Umbilical cord (tissue), 2 donors: ENCODE measurements at places on chromosomes 1 and 21. TPM values are rescaled to one million over a fixed set of nuclear protein-coding genes. Genes with fewer than 3 reads are reported as not detected.

DNA sequence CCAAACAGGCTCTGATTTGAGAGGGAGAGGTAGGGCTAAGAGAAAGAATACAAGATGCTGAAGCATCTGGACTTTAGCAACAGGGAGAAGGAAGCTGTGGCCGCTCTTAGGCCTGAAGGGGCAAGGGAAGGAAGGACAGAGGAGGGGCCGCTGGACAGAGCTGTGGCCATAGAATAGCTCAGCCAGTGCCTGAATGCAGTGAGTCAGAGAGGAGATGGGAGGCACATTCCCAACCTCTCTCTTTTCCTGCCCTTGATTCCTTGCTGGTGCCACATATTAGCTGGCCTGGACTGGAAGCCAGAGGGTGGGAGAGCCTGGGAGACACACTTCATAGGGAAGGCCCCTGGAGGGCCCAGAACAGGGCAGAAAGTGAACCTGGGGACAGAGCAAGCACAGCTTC lies 83.4 kb upstream of the POU3F1 start:
- DNase-seq, result no peak

DNA sequence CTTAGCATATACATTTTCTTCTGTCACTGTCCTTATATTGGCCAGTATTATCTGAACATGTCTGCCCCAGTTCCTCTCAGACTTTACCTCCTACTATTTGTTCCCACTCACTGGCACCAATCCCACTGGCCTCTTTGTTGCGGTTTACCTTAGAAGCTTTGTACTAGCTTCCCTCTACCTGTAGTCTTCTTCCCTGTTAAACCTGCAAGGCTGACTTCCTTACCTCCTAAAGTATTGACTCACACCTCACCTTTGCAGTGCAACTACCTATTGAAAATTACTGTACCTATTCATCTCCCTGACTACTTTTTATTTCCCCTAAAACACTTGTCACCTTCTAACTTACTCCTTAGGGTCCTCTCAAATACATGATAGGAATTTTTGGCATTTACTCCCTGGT lies 111.1 kb downstream of the CLEC20A start:
- DNase-seq, result no peak

- DNase-seq, result no peak
Observed at GRCh38 chr1:31467005-31467674, 54.1 kb downstream of the SERINC2 start.

DNA sequence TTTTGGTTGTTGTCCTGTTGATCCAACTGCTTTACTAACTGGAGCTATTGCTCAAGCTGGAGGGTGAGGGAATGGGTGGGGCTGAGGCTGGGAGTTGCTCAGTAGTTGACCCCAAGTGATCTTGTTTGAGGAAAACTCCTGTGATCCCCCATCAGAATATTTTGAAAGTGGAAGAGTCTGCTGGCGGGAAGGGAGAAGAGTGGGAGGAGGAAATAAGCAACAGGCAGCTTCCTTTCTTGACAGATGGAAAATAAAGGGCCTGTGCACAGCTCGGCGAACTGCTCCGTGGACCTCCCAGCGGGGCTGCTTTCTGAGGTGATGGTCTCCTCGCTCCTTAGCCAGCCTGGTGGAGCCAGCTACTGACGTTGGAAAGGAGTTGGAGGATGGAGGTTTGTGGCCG lies 199.1 kb upstream of the LMO4 start:
- peak; percentile 45 for DNase-seq

DNA sequence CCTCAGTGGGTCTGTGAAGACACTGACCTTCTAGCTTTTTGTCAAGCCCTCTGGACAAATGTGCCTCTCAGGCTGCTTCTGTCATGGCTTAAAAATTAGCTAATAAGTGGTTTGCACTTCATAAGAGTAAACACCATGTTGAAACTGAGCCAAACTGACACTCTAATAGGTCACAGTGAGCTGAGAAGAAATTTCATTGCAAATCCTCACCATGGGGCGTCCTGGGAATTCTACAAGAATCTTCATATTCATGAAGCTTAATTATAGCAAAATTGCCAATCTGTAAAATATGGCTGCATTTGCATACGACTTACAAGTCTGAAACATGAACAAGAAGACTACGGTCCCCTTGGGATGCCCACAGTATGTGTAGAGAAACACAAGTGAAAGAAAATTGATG lies 188.6 kb downstream of the DSCAM start:
- no peak for DNase-seq

DNA sequence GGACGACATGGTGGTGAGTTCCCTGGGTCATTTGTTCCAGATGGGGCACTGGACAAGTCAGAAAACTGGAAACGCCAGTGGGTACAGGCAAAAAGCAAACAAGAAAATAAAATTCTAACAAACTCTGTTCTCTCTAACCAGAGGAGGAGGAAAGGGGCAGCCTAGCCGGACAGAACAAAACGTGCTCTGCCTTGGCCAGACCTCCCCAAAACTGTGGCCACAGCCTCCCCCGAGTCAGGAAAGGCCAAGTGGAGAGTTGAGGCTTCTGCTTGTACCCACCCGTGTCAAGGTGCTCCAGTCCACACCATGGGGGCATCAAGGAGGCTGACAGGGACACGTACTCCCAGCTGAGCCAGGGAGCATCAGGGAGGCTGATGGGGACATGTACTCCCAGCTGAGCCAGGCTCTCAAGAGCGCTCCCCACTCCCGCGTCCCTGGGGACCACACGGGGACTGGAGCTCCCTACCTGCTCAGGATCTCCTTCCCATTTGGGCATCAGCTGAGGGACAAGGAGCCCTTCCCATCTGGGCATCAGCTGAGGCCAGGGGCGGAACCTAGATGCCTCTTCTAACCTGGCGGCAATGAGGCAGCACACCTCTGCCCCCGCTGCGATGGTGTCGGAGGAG lies 154.8 kb upstream of the COL6A1 start:
- DNase-seq, result no peak

DNA sequence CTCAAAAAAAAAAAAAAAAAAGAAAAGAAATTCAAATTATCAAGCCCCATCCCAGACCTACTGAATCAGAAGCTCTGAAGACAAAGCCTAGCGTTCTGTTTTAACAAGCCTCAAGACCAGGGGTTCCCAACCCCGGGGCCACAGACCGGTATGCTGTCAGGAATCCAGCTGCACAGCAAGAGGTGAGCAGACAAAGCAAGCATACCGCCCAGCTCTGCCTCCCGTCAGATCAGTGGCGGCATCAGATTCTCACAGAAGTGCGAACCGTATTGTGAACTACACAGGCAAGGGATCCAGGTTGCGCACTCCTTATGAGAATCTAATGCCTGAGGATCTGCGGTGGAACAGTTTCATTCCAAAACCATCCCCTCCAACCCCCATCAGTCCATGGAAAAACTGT lies 57.8 kb upstream of the RASAL2 start:
- DNase-seq, result no peak

DNA sequence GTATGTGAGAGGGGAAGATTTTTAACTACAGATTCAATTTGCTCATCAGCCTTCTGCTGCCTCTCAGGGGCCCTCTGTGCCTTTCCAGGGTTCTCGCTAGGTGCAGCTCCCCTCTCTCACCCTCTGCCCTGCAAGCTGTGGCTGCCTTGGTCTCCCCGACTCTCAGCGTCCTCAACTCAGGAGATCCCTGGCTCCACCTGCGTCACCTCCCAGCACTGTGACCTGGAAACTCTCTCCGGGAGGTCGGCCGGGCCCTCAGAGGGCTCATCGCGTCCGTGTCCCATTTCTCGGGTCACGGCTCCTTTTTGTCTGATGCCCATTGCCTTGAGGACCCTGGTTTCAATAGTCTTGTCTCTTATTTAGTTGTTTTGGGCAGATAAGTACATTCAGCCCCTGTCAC lies 63.5 kb upstream of the ADARB1 start:
- no peak for DNase-seq

DNA sequence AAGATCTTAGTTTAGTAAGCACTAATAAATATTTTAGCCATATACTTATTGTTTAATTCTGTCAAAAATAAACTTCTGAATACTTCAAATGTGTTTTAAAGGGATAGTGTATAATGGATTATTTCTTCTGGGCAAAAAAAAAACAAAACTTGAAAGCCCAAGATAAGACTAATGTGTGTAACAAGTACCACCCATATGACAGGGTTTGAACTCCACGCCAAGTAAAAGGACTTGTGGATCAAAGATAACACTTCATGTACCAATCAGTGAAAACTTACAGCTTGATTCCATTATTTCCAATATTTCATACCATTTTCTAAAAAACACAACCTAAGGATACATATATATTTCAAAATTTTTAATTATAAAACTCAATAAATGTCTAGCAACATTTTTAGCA lies 59.5 kb downstream of the DENND1B start:
- DNase-seq, result no peak

GRCh38 chr1:25810341-25811299 lies 9.1 kb upstream of the MTFR1L start:
- DNase-seq, result peak; percentile 46

DNA sequence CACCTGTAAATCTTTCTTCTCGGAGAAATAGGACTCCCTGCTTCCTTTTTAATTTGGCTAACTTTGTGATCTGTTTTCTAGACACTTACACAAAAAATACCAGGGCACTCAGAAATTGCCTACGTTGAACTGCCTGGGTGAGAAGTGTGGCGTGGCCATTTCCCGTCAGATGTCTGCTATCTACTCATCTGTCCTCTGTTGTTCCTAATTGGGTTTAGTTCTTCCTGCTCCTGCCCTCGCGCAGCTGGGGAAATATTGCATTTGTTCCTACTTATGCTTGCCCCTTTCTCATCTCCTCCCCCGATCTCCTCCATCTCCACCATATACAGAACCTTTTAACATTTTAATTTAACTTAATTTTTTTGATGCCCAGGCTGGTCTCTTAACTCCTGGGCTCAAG lies 55.1 kb downstream of the CD58 start:
- DNase-seq, result no peak

GRCh38 chr21:43276811-43277210 lies 108.0 kb downstream of the CRYAA start:
- no peak for DNase-seq

DNA sequence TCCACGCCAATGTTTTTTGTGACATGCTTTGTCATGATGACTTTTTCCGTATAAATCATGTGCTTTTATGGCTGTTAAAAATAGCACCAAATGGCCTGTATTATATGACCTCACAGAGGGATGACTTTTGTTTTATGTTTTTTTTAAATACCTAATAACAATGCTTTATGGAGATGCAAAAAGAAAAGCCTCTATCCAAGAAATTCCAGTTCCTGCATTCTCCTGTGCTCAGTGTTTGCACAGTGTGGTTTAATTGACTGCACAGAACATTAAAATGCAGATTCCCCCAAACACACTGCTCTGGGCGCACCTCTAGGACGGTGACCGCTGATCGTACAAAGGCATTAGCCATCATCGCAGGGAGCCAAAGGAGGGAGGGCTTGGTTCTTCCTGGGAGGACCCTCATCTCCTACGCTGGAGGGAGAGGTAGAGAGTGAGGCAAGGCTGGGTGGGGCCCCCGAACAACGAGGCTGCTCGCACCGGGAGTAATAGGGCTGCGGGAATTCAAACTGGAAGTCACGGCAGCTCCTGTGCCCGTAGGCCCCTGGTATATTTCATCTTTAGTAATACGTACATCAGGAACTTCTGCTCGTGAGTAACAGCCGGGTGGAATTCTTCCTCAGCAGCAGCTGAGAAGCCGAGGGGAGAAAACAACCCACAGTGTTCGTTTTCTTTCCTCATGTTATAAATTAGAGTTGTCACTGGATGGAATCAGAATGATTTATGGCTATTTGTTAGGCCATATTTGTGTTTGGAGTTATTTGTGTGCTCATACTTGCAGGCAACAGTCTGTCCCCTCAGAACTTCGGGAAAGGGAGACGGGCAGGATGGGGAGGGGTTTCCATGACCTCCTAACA lies 465.6 kb downstream of the CAMTA1 start:
- DNase-seq, result no peak

DNA sequence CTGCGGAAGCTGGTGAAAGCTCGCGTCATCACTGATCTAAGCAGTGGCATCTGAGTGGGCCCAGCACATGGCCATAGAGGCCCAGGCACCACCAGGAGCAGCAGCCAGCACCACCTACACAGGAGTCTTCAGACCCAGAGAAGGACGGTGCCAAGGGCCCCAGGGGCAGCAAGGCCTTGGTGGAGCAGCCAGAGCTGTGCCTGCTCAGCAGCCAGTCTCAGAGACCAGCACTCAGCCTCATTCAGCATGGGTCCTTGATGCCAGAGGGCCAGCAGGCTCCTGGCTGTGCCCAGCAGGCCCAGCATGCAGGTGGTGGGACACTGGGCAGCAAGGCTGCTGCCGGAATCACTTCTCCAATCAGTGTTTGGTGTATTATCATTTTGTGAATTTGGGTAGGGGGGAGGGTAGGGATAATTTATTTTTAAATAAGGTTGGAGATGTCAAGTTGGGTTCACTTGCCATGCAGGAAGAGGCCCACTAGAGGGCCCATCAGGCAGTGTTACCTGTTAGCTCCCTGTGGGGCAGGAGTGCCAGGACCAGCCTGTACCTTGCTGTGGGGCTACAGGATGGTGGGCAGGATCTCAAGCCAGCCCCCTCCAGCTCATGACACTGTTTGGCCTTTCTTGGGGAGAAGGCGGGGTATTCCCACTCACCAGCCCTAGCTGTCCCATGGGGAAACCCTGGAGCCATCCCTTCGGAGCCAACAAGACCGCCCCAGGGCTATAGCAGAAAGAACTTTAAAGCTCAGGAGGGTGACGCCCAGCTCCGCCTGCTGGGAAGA lies 3.2 kb upstream of the ARTN start:
- DNase-seq, result no peak

DNA sequence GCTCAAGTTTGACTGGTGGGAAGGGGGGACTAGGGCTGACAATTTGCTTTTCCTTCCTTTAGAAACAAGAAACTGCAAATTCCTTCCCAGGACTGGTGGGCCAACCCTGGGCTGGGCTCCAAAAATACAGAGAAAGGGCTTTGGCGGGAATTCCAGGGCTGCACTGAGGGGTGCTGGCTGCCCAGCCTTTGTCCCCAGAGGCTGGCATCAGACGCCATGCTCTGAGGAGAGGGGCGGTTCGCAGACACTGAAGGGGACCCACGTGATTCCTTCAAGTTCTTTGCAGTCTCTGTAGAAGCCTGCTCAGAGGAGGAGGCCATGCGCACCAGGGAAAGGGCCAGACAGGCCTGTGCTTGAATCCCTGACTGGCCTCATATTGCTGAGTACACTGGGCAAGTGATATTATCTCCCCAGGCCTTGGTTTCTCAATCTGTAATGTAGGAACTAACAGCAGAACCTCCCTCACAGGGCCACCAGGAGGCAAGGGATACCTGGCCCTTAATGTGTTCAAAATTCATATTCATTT lies 119.5 kb downstream of the EPHB2 start:
- peak; percentile 63 for DNase-seq

Gene RUNX3
- total RNA-seq, result 0.72 TPM

Gene CD53
- total RNA-seq, result 30.1 TPM

Gene PLEKHA6
- 4.3 TPM for total RNA-seq

Gene PPCS
- total RNA-seq, result 89.1 TPM

Gene CHRM3
- total RNA-seq, result 6.0 TPM

Gene HSD11B1
- 3.1 TPM for total RNA-seq

Gene RGSL1
- total RNA-seq, result 1.7 TPM

Gene ANGPTL7
- 0.24 TPM for total RNA-seq
